A172 (cell line): ENCODE measurements at places on chromosomes 13 and 19.

DNA sequence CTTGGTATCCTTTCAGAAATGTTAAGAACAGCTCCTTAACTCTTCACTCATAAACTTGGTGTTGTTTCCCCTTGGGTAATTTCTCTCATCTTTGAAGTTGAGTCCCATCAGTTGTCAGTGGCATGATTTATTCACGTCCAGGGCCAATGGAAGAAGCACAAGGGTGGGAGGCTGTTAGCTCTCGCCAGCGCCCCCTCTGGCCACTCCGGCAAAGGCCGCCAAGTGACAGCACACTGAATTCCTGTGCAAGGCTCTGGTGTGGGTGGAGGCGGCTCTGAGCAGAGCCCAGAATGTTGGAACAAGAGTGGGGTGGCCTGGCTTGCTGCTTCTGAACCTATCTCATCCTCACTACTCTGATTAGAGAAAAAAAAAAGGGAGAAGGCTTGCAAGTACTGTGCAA lies 13.1 kb upstream of the MEDAG start:
- peak; percentile 20 for DNase-seq

GRCh38 chr19:50639121-50640112 lies at the start of gene SYT3:
SYT3 (minus strand) TSS chr19:50639881; CDS start chr19:50637411, 2,470 bp downstream.
- peak; percentile 43 for DNase-seq

- DNase-seq, result peak; percentile 4
Measured at GRCh38 chr13:79870123-79870522, 389.2 kb downstream of the NDFIP2 start.

DNA sequence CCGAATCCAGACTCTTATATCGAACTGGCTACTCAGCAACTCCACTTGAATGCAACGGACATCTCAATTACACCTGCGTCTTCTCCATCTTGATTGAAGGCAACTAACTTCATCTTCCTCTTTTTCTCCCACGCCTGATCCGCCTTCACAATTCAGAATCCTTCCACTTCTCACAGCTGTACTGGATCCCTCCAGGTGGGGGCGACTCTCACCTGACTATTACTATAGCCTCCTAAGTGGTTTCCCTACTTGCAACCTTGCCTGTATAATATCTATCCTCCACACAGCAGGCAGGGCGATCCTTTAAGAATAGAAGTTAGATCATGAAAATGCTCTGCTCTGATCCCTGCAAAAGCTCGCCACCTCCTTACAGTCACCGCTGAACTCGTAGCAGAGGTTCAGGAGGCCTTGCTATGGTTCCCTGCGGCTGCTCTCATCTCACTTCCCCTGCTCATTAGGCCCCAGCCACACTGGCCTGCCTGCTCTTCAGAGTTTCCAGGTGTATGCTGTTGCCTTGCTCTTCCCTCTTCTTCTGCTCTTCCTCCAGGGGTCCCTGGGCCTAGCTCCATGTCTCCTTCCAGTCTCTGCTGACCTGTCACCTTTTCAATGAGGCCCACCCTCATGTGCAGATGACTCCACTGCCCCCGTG lies 31.9 kb downstream of the RFXAP start:
- DNase-seq, result no peak

DNA sequence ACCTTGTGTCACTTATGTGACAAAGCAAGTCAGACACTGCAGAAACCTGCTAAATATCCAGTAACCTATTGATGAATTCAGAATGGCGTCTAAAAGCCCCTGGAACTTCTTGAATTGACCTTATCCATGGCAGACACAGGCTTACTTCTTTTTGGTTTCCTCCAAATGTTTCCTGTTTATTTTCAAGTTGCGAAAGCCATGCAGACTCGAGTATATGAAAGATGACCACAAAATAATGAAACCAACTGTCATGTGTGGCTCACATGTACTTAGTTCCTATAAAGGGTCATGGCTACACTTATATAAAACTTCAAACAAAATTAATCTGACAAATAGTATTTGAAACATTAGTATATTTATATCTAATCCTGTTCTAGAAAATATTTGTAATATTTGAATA lies 113.1 kb upstream of the FNDC3A start:
- DNase-seq, result no peak

GRCh38 chr19:5893296-5893903 lies 10.2 kb downstream of the NDUFA11 start:
- DNase-seq, result no peak

- DNase-seq, result peak; percentile 32
Measured at GRCh38 chr19:39599116-39599515, 3.2 kb upstream of the LGALS13 start.

GRCh38 chr19:674282-675151 lies 1.7 kb upstream of the FSTL3 start:
- no peak for DNase-seq

DNA sequence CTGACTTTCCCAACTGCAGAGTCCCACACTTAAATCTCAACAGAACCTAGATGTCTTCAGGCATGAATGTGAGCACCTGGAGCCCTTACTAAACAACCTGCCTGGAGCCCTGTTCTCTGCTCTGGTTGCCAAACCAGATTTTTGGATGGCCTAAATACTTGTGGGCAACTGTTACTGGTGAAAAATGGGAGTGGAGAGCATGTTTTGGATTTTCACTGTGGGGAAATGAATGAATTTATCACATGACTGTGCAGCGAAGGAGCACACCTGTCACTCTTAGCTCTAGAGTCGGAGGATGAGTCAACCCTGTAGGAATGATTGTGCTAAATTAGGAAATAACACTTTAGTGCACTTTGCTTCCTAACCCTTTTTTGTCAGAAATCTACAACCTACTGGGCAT lies 30.3 kb downstream of the SHISA2 start:
- DNase-seq, result no peak

DNA sequence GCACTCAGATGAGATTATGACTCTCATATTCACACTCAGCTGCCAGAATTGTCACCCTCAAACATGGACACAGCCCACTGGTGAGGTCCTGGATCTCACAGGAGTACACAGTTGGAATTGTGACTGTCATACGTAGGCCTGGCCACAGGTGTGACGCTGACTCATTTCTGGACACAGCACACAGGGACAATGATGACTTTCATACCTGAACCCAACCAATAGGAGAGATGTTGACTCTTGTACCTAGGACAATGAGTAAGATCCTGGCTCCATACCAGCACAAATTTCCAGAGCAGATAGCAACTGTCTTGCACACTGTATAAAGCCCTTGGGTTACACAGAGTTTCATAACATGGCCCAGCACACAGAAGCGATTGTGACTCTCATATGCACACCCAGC lies 46.4 kb downstream of the ZNF85 start:
- no peak for DNase-seq

DNA sequence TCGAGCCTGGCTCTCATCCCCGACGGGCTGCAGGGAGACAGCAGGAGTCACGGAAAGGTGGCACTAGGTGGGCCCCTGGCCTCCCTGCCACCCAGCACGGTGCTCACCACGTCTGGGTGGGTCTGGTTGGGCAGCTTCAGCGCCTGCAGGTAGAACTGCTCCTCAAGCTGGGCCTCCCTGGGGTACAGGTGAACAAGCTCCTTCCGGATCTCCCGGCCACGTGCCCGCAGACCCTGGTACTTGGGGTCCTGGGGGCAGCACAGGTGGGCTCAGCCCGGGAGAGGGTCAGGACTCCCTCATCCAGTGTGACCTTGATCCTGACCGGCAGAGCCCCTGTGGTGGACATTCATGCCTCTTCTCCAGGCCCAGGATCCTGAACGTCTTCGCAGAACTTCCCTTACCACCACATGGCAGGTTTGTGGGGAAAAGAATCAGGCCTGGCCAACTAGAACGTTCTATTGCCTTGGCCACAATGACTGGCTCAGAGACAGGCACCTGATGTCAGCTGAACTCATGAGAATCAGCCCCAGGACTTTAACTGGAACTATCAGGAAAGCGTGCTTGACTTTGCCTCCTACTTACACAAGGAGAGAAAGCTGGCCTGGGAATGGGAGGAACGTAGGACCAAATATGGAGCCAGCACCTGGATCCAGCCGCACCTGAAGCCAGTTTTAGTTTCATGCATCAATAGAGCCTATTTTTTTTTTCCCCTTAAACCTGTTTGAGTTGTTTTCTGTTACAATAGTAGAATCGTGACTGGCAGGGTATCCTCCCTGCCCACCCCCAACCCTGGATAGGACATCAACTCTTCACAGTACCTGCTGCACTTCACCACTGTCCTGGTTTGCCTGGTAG lies 8.9 kb downstream of the SARS2 start:
- DNase-seq, result no peak

DNA sequence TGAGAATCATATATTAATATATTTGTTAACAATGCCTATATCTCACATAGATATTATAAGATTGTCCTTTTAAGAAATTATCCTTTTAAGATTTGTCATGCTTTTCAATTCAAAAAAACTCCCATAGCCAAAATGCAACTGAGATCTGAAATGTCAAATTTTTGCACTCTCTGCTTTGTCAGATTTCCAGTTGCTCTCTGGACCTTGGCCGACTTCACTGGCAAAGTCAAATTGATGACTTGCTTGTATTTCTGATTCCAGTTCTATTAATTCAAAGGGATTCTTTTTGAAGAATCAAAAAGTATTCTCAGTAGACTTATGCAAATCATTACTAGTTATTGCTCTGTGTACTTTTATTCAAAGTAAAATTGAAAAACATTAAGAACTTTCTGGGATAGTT lies 101.2 kb upstream of the SCEL start:
- no peak for DNase-seq

DNA sequence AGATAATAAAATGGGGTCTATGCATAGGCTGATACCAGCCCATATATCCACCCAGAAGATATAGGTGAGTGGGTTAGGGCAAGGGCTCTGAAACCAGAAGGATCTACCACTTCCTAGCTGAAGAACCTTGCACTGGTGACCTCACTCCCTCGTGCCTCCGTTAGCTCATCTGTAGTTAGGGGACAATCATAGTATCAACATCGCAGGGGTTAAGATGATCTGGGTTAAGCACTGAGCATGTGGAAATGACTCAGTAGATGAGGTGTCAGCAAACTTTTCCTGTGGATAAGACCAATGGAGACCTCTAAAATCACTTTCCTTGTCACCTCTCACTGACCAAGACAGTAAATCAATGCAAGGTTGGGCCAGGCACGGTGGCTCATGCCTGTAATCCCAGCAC lies 30.5 kb downstream of the TNFSF14 start:
- peak; percentile 78 for DNase-seq

DNA sequence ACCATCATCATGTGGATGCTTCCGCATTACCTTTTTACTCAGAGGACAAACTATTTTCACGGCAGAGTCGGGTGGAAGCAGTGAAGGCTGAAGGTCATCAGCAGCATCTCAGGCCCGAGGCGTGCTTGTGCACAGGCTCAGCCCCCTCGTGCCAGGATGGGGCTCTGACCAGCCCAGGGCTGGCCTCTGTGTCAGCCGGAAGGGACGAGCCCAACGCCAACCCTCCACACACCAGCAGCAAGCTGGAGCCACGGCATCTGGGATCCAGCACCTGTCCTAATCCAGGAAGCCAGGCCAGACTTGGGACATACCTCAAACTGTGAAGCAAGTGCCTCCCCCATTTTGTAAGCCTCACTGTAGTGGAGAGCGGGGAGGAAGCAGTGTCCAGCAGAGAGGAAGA lies 11.1 kb downstream of the MICOS13 start:
- DNase-seq, result no peak

GRCh38 chr19:28367146-28367545 lies 845.8 kb downstream of the UQCRFS1 start:
- no peak for DNase-seq

DNA sequence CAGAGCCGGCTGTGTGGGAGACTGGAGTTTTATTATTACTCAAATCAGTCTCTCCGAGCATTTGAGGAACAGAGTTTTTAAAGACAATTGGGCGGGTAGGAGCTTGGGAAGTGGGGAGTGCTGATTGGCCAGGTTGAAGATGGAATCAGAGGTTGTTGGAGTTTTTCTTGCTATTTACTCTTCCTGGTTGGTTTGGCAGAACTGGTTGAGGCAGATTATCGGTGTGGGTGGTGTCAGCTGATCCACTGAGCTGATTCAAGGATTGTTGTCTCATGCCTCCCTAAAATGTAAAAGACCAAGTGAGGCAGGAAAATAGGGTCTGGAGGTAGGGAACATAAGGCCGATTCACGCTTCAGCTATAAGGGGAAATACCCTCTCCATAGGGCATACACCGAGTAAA lies 1.3 kb upstream of the TDRD12 start:
- no peak for DNase-seq

- DNase-seq, result no peak
Measured at GRCh38 chr13:80126389-80127068, 214.4 kb downstream of the SPRY2 start.

GRCh38 chr13:107736731-107737130 lies 478.6 kb downstream of the LIG4 start:
- DNase-seq, result no peak

- no peak for DNase-seq
Measured at GRCh38 chr19:48683349-48683748, 10.5 kb upstream of the NTN5 start.

GRCh38 chr19:12669270-12670158 lies 2.9 kb downstream of the WDR83 start:
- DNase-seq, result peak; percentile 70
